Natural killer cell treated with Interleukin-12 subunit alpha and Interleukin-12 subunit beta and Interleukin-15 and Interleukin-18, amount 100 ng/mL, for 72 hours (primary cell): ENCODE measurements at places on chromosomes 3 and 15. TPM values are rescaled to one million over a fixed set of nuclear protein-coding genes. Genes with fewer than 3 reads are reported as not detected.

SKOR1 gene
- total RNA-seq, result 0.42 TPM

ZNF501 gene
- 0.61 TPM for total RNA-seq

GOLGA8T gene
- 1.7 TPM for total RNA-seq

CLDN18 gene
- not detected for total RNA-seq

UNC13C gene
- not detected for total RNA-seq

IL20RB gene
- total RNA-seq, result 3.4 TPM

SLC22A13 gene
- 1.8 TPM for total RNA-seq
